ENCODE measurements at places on chromosomes 3 and 15. TPM values are rescaled to one million over a fixed set of nuclear protein-coding genes. Genes with fewer than 3 reads are reported as not detected.

DNA sequence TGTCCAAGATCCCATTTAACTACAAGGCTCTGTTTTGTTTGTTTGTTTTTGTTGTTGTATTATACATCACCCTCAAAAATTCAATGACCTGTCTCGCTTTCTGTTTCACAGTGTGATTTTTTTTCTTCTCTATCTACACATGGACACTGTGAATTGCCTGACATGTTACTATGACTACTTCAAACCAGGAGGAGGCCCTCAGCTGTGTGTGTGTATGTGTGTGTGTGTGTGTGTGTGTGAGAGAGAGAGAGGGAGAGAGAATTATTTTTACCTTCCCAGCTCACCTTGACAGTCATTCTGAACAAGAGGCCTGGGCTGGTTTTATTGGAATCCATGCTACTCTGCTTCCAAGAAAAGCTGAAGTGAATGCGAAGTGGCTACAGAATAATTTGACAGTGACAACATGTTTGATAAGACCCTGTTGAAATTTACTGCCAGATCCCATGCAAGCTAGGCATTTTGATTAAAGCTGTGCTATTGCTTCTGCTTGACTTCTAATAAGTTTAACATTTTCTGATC lies 841.4 kb downstream of the NSUN3 start:
- no peak for DNase-seq

DNA sequence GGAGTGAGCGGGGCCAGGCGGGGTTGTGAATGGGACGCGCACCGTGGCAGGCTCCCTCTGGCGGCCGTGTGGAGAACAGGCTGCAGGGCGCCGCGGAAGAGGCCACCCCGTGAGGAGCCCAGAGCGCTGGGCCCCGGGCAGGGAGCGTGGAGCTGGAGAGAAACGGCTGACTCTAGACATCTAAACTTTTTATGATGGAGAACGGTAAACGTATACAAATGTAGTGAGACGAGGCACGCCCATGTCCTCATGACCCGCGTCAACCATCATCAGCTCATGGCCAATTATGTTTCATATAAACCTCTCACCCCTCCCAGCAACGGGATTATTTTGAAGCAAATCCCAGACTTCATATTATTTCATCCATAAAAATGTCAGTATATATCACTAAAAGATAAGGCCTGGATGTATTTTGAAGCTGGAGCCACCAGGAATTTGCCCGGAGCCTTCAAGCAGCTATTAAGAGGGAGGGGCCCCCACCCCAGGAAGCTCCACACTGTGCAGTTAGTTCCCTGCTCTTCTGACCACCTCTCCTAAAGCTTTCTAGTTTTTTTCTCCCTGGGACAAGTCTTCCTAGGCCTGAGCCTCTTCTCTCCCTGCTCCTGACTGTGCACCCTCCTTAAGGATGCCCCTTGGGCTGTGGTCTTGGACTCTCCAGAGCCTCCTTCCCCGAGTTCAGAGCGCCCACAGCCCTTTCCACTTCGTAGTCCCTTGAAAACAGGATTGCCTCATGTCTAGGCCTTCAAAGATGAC lies 149.5 kb downstream of the SMAD6 start:
- no peak for DNase-seq

DNA sequence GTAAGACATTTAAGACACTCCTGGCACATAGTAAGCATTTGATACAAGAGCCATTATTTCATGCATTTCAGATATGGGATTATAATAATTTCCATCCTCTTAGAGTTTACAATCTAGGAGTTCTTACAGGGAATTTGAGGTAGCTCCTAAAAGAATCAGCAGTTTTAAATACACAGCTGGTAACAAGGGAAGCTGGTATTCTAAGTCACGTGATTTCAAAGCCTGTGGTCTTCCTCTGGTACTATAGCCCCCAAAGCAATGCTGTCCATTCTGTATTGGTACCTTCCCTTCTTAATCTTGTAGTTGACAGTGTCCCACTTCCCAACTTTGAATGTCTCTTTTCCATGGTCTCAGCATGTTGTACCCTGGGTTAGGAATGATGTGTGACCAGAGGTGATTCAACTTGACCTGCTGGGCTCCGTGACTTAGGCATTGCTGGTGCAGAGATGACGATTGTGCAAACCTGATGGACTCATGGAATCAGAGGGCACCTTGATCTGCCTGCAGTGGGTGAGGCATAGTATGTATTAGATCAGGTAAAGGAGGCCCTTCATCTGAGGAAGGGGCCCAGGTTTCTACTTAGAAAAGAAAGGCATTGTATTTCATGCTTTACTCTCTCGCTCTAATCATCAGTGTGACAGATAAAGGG lies 122.9 kb downstream of the AKAP13 start:
- no peak for DNase-seq

DNA sequence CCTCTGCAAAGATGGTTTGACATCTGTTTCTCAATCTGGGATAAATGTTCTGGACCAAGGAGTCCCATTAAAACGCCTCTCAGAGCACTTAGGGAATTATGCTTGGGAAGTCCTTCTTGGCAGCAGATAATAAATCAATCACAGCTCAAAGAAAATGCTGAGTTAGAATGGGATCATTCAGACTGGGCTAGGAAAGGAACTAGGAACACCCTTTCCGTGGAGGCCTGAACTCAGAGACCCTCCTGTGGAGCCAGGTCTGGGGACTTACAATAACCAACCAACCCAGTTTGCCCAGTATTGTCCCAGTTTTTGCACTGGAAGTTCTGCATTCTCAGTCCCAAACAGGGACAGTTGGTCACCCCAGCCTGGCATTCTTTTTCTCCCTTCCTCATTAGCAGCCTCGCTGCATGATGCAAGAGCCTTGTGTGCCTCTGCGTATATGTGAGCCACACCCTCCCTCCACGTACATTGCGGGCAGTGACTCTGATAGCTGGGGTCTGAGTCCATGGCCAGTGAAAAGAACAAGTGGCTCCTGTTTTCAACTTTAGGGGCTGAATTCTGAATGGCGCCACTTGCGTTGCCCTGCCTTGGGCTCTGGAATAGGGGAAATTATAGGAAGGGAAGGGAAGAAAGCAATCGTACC lies 88.7 kb downstream of the SEMA5B start:
- DNase-seq, result no peak

AP3B2 gene
- total RNA-seq, result not detected

Measured in glomerular endothelial cell (primary cell).